ENCODE measurements at places on chromosomes 3 and 15.
A peak's percentile ranks its signal among the peaks of the same experiment; 100 is the strongest.

DNA sequence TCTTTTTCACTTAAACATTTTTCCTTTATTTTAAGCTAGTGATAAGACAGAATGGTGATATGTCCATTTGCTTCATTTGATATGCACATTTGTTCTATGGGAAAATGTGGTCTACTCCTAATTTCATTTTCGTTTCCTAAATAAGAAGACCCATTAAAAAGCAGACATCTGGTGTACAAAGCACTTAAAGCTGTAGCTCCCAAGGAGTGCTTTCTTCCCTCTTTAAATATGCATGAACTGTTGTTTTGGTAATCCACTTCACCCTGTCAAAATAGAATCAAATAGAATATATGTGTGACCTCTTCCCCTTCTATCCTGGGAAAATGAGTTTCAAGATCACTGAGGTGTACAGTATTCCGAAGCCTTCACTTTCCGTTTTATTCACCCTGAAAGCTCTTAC lies 182.8 kb downstream of the ROBO2 start:
- DNase-seq, result no peak

GRCh38 chr3:53150247-53151085 lies 10.5 kb upstream of the PRKCD start:
- no peak for DNase-seq

- DNase-seq, result no peak
Observed at GRCh38 chr3:31357451-31357850, 175.3 kb upstream of the STT3B start.

DNA sequence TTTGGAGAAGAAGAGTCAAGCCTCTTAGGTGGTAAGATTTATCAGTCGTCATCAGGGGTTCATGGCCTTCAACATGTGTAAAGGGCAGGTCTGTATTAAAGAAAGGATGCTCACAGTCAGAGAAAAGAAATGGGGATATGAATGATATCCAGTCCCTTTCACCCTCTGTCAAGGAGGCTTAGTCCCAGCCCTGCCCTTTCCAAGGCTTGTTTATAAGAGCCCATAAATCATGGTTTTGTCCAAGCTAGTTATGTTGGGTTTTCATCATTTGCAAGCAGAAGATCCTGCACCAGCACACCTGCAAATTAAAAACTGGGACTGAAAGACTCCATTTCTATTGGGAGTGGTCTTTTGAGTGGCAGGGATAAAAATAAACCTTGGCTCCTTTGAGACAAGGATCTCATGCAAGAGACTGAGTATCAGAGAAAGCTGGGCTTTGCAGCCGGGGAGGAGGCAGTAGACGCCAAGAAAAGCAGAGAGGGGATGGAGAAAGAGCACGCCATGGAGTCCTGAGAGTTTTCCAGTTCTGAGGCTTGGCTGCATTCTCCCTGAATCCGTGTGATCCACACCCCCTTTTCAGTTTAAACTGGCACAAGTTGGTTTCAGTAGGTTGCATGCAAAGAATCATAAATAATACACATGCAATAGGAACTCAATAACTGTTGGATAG lies 12.6 kb upstream of the PDIA5 start:
- DNase-seq, result no peak

DNA sequence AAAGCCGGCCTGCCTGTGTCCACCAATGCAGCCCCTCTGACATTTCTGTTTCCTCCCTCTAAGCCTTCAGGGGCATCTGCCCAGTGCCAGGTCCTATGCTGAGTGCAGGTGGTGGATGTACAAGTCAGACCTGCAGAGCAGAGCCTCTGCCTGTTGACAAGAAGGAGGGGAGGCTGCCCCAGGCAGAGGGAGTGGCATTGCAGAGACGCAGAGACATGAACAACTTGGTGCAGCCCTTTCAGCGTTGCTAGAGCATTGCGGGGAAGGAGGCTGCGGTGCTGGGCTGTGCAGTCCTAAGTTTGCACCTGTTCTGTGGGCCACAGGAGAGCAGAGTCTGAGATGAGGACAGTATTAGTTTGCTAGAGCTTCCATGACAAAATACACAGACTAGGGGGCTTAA lies 65.2 kb downstream of the LSM3 start:
- DNase-seq, result no peak

DNA sequence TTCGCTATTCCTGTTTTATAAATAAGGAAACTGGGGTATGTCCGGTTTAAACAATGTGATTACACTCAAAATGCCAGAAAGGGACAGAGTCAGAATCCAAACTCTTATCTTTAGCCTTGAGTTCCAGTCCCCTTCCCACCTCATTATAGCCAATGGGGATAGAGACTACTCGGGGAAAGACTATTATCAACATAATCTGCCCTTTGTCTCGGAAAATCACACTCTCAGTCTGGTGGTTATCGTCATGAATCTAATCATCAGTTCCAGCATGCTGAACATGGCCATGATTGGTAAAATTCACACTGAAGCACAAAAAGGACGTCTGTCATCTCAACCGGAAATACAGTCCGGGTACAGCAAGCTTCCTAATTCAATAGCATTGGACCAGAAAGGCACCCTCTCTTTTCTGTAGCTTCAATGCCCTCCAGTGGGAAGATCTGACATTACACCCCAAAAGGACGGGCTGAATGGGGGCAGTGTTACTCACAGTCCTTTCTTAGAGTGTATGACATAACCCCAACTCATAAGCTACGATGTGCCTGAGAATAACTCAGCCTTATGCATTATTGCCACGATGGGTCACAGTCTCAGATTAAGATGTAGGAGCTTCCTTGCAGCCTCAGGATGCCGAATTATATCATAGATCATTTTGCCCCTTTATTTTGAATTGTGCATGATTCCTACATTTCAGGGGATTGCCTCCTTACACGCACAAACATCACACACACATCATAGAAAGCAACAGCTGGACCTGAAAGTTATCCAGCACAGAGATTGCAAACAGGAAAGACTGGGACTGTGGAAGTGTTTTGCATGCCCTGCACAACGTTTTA lies 390.4 kb upstream of the LMCD1 start:
- DNase-seq, result peak; percentile 56

DNA sequence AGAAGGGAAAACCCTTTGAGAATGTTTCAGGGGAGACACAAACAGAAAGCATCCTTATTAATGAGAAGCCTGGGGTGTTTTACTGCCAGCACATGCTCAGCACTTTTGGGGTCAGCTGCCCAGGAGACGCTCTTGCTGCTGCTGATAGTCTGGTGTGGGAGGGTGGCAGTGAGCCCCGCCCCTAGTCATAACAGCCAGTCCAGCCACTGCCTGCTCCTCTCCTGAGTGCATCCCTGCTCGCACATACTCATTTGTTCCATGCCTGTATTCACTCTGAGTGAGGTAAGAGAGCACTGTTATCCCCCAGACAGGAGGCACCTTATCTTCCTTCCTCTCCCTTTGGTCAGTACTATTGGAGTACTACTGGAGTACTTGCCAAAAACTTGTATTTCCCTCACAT lies 101.3 kb downstream of the ETFA start:
- no peak for DNase-seq

- no peak for DNase-seq
Observed at GRCh38 chr3:194212845-194213331, 76.9 kb downstream of the HES1 start.

GRCh38 chr3:100032243-100032642 lies 82.1 kb downstream of the FILIP1L start:
- DNase-seq, result no peak

DNA sequence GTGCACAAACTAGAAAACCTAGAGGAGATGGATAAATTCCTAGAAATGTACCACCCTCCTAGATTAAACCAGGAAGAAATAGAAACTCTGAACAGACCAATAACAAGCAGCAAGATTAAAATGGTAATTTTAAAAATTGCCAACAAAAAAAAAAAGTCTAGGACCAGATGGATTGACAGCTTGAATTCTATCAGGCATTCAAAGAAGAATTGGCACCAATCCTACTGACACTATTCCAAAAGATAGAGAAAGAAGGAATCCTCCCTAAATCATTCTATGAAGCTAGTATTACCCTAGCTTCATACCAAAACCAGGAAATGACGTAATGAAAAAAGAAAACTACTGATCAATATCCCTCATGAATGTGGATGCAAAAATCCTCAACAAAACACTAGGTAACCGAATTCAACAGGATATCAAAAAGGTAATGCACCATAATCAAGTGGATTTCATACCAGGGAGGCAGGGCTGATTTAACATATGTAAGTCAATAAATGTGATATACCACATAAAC lies 10.1 kb upstream of the CCR1 start:
- DNase-seq, result no peak

GRCh38 chr15:67980773-67981685 lies 73.1 kb upstream of the PIAS1 start:
- no peak for DNase-seq

- no peak for DNase-seq
Observed at GRCh38 chr15:101614001-101614585, 38.1 kb downstream of the TM2D3 start.

DNA sequence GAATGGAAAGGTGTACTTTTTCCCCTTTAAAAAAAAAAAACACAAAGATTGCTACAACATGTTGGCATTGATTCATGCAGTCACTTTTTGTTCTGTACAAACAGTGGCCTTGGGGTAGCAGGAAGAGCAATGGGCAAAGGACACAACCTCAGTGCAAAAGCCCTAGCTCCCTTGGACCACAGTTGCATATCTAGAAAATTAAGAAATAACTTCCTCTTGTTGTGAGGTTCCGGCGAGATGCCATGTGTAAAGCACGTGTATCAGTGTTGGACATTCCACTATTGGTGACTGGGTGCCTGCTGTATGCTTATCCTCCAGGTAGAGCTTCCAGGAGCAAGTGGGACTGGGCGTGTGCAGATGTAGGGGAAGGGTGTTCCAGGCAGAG lies 164.5 kb downstream of the THSD4 start:
- no peak for DNase-seq

DNA sequence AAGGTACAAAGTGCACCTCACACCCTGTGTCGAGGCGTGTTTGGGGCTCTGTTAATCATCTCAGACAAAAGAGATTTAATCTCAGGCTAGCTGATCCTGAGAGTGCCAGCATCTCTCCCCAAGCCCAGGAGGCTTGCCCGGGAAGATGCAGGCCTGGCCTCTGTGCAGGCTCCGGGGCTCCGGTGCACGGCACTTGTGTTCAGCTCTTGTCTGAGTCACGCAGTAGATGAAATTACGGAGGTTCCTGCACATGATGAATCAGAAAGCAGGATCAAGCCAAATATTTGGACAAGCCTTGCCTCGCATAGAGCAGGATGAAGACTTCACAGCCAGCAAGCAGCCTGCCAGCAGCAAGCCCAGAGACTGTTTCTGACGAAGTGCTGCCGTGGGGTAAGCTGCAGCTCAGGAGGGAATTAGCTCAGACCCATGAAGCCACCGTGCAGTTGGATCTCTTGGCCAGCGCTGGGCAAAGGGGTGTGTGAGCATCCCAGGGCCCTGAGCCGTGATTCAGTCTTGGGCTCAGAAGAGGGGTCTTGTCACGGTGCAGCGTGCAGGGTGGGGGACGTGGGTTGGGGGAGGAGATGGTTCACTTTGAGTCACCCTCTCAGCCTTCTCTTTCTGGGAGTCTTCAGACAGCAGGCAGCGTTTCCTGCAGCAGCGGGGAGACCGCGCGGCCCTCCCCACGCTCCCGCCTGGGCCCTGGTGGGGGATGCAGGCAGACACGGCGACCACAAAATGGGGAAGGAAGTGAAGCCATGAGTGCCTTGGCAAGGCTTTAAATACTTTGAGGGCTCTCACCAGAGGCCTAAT lies 89.2 kb upstream of the MEF2A start:
- peak; percentile 27 for DNase-seq

DNA sequence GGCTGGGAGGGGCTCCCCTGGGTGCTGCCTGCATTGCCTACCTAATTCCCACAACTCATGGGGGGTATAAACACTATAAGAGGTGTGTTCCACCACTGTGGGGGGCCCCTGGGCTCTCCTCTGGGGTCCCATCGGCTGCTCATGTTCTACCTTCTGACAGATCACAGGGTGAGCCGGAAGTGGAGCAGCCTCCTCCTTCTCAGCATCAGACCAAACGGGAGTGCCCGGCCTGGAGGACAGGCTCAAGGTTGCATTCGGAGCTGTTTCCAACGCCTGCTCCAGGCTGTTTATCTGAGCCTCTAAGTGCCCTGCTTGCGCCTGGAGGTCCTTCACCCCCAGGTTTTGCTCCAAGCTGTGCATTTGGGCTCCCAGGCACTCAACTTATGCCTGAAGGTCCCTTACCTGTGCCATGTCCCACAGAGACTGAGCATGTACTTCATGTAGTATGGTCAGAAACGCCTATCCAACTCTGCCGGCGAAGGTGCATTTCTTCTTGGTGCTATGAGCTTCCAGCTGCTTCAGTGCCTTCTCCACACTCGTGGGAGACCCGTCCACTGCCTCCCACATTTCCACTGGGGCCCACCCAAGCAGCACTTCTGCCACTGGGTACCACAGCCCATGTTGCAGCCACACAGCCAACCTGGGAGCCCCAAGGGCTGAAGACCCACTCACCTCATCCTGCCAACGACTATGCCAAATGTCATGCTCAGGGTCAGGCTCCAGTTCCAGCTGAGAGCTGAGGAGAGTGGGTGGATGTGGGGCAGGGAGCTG lies 232.1 kb downstream of the IGSF11 start:
- no peak for DNase-seq

- DNase-seq, result no peak
Observed at GRCh38 chr3:100465892-100466777, 26.3 kb upstream of the TMEM45A start.

DNA sequence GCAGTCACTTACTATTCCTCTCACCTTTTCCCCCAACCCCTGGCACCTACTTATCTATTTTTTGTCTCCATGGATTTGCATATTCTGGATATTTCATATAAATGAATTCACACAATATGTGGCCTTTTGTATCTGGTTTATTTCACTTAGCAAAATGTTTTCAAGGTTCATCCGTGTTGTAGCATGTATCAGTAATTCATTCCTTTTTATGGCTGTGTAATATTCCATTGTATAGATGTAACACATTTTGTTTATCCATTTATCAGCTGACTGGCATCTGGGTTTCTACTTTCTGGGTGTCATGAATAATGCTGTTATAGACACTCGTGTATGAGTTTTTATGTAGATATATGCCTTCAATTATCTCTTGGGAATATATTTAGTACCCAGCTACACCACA lies 5.8 kb downstream of the MNS1 start:
- DNase-seq, result no peak

- DNase-seq, result no peak
Observed at GRCh38 chr15:24682002-24682401, 6.4 kb downstream of the NPAP1 start.

DNA sequence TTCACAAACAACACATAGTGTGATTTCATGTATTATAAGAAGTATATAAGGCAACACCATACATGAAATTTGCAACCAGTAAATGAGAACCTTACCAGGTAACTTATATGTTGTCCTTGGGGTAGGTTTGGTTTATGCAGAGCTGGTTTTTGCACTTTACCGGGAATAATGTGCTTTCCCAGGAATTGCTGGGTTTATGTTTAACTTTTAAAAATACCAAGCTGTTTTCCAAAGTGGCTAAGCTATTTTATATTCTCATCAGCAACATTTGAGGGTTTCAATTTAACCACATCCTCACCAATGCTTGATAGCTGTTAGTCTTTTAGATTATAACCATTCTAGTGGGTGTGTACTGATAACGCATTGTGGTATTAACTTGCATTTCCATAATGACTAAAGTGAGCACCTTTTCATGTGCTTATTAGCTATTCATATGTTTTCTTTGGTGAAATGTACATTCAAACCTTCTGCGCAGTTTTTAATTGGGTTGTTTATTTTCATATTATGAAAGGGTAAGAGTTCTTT lies 71.6 kb downstream of the KY start:
- no peak for DNase-seq
